Ovary (tissue), 10 donors: ENCODE measurements at places on chromosomes 16 and 17. TPM values are rescaled to one million over a fixed set of nuclear protein-coding genes. Genes with fewer than 3 reads are reported as not detected.

- DNase-seq: no peak
These were observed 217.8 kb downstream of the CHD9NB start for GRCh38 chr16:52834736-52835465.

Gene ZNF385C
- 3.0 TPM for polyA plus RNA-seq

GRCh38 chr16:9932000-9932399 lies 250.2 kb downstream of the GRIN2A start:
- DNase-seq: no peak

- DNase-seq: peak; percentile 35
These were observed 10.2 kb downstream of the CLUH start for GRCh38 chr17:2701161-2701995.

- DNase-seq: peak; percentile 68
These were observed at the start of gene MMP15 for GRCh38 chr16:58025351-58026138. TSS of gene MMP15 (plus strand) at chr16:58025754. CDS start at chr16:58026351, 597 bp downstream.

- peak; percentile 85 for DNase-seq
These were observed 31.4 kb upstream of the CDC42EP4 start for GRCh38 chr17:73343168-73343634.

DNA sequence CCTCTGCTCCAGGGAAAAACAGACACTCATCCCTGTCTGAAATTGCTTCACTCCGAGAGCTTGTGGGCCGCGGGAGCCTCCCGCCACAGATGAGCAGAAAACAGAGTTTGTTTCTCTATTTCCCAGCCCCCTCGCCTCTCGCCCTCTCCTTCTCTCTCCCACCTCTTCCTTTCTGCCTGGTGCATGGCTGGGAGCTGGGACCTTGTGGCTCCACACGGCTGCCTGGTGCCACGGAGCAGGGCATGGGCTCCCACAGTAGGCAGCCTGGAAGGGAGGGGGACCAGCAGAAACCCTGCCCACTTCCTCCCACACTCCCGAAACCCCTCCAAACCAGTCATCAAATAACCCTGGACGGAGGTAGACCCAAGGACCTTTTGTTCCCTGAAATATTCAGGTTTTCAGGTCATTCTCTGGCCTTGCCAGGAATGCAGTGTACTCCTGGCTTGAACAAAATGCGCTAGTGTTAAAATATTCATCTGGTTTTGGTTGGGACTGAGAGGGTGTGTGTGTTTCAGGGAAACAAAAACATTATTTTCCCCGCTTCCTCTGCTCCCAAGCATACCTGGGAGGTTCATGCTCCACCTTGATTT lies 204.9 kb downstream of the C16orf78 start:
- peak; percentile 52 for DNase-seq

DNA sequence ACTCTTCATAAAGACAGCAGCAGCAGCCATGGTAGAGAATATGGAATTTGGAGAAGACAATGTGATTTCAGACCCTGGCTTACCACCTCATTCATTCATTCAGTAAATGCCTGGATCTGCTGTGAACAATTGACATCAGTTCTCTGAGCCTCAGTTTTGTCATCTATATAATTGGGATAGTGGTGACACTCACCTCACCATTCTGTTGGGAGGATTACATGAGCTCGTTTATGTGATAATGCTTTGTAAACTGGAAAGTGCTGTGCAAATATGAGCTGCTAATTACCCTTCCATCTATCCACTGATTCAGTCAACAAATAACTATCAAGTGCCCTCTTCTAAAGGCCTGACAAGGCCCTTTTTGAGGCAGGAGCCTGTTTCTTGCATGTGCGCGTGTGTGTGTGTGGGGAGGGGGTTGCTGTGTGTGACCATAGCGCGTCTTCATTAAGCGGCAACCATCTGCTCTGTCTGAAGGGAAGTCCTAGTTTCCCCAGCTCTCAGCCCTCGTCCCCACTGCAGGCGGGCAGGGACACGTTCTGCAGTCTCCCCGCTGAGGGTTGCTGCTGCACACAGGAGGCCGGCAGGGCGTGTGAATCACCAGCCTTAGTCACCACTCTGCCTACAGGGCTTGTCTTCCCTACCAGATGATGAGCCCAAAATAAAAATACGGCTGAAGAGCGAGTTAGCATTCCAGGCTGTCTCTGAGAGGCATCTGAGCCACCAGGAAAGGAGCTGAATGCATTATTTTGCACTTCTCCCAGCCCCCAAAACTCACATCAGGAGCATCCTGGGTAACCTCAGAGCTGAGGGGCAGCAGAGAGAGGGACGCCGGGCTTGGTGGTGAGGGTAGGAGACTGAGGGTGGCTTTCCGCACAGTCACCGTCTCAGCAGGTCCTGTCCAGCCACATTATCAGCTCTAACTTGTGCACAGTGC lies 19.9 kb downstream of the ARL4D start:
- DNase-seq: peak; percentile 58

Gene PRSS36
- not detected for polyA plus RNA-seq

Gene TSPAN10
- 0.68 TPM for polyA plus RNA-seq

- DNase-seq: no peak
These were observed 18.9 kb downstream of the ARSG start for GRCh38 chr17:68310152-68310551.

Gene NPIPA2
- 5.3 TPM for polyA plus RNA-seq

- no peak for DNase-seq
These were observed 13.5 kb downstream of the TMC6 start for GRCh38 chr17:78114831-78115723.

GRCh38 chr16:55015181-55015913 lies 84.7 kb downstream of the IRX5 start:
- no peak for DNase-seq

- no peak for DNase-seq
These were observed 49.3 kb upstream of the FBXO47 start for GRCh38 chr17:39016193-39017153.

DNA sequence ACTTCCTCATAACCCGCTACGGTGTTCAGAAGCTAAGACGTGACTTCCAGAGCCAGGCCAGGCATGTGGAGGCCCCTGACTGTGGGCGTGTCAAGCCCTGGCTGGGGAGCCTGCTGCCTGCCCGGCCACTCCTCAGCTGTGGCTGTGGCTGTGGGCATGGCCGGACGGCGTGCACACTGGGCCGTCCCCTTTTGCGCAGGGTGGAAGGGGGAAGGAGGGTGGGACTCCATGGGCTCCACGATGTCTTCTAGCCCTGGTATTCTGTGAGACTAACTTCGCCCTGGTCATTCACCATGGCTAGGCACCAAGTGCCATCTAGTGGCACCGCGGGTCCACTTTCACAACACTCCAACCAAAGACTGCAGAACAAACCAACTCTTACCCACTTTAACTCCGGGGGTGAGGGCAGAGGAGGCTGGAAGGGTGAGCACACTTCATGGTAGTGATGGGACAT lies 67.9 kb downstream of the N4BP1 start:
- DNase-seq: peak; percentile 42

- peak; percentile 46 for DNase-seq
These were observed 167.3 kb upstream of the GSE1 start for GRCh38 chr16:85445779-85446222.

Gene CPNE7
- 0.90 TPM for polyA plus RNA-seq

DNA sequence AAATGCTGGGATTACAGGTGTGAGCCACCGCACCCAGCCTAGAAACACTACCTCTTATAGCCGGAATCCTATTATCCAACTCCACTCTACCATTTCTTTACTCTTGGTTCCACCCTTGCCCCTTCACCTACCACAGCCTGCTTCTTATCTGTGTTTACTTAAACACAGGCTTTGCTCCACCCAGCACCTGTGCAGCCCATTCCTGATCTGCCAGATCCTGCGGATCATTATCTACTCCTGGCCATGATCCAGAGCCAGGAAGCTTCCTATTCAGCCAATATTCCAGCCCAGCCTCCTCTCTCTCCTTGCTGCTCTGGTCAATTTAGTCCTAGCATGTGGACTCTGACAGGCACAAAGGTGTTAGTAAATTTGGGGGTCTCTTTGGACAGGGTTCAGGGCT lies 98.8 kb upstream of the MED13 start:
- DNase-seq: no peak

Gene CEP295NL
- 0.25 TPM for polyA plus RNA-seq

- no peak for DNase-seq
These were observed 7.7 kb downstream of the KNOP1 start for GRCh38 chr16:19710191-19710908.

DNA sequence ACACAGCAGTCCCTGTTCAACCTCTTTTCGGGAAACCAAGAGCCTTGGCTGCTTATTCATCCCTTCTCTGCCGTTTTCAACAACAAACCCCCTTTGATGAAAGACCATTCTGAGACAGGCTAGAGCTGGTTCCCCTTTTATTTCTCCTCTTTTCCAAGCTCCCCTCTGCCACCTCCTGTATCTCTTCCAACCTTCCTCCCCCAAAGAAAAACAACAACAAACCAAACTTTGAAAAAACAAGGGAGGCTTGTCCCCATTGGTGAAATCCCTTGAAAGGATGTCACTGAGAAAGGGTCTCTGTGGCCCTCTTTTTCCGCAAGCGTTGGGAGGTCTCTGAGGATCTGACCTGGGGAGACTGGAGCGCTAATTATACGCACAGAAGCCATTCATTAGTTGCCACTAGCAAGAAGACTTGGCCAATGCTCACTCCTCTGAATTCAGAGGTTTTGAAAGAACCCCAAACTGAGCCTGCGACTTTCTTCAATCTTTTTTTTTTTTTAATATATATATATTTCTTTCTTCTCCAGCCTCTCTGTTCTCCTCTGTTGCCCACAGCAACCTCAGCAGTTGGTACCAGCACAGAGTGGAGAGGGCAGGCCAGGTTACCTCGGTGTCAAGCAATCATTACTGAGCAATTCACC lies 101.4 kb downstream of the PITPNC1 start:
- no peak for DNase-seq

Gene STH
- not detected for polyA plus RNA-seq

- DNase-seq: no peak
These were observed 29.5 kb downstream of the MBTD1 start for GRCh38 chr17:51230306-51230705.

DNA sequence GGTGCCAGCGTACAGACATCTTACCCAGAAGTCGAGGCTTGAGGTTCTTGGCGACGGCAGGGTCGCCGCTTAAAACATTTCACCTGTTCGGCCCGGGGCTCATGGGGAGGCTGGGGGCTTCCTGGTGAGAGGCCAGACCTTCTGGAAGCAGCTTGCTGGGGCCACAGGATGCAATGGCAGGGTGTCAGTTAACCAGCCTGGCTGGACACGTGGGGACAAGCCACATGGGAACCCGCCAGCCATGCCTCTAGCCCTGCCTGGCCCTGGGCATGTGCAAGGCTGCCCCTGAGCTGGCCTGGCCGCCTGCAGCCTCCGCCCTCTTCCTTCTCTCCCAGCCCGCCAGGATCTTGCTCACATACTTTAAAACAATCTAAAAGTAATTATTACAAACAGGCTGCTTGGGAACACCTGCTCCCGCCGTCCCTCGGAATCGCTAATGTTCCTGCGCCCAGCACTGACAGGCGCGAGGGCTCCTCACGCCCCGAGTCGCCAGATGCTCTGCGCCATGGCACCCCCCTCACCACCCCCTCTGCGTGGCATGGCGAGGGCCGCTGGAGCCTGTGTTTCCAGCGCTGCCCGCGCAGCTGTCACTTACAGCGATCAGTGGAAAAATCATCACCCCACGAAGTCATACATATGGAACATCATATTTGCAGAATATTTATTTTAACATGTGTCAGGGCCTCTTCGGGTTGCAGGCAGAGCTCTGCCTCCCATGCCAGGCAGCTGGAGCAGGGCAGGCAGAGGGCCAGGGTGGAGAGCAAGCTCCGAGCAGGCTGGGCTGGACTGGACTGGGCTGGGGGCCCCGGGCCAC lies 188.7 kb upstream of the GSE1 start:
- DNase-seq: peak; percentile 23

GRCh38 chr17:30477774-30478115 lies 537 bp downstream of the GOSR1 start:
- DNase-seq: no peak

- no peak for DNase-seq
These were observed 650.4 kb downstream of the WWOX start for GRCh38 chr16:78749745-78750268.

DNA sequence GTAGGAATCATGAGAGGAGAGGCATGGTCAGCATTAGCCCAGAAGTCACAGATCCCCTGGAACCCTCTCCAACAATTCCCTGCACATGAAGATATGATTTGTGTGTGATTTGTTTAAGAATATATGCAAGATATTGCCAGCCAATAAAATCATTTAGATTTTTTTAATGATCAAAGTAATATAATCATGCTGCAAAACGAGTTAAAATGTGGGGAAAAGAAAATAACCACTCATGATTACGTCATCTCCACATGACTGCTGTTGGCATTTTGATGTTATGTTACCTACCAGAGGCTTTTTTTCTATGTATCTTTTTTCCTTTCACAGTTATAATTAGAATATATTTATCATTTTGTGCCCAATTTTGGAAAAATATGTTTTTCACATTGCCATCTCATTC lies 22.4 kb downstream of the SLC35G3 start:
- no peak for DNase-seq

DNA sequence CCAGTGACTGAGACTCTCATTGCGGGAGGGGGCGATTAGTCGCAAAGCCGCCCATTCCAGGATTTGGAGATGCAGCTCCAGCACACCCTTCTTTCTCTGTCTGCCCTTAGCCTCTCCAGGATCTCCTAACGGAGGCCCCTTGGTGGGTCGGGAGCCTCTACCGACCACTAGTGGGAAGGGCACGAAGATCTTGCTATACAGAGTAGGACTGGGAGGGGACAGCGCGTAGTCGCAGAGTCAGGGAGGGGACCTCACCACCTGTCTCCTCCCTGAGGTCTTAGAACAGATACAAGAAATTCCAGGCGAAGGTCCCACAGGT lies 588 bp upstream of the SMTNL2 start:
- peak; percentile 65 for DNase-seq

Gene FBXW10B
- 0.08 TPM for polyA plus RNA-seq

DNA sequence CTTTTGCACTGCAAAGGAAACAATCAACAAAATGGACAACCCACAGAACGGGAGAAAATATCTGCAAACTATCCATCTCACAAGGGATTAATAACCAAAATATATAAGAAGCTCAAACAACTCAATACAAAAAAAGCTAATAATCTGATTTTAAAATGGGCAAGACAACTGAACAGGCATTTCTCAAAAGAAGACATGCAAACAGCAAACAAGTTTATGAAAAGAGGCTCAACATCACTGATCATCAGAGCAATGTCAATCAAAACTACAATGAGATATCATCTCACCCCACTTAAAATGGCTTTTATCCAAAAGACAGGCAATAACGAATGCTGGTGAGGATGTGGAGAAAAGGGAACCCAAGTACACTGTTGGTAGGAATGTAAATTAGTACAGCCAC lies 34.8 kb downstream of the SYNRG start:
- DNase-seq: no peak

Gene DNAH17
- polyA plus RNA-seq: 0.25 TPM

DNA sequence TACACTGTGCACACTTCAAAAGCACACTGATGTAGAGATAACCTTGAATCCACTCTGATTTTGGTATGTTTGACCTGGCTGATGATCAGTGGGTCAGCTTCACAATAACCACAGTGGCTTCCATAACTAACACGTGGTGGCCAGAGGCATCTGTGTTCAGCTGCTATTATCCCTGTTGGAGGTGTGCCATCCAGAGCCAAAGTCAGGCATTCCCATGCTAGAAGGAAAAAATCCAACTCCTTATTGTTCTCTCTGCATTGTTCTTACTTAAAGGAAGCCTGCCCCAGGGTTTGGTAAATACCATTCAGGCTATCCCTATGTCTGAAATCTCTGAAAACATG lies 127.3 kb upstream of the MON1B start:
- no peak for DNase-seq
